ENCODE measurements at places on chromosomes 1 and 21.
A peak's percentile ranks its signal among the peaks of the same experiment; 100 is the strongest.

DNA sequence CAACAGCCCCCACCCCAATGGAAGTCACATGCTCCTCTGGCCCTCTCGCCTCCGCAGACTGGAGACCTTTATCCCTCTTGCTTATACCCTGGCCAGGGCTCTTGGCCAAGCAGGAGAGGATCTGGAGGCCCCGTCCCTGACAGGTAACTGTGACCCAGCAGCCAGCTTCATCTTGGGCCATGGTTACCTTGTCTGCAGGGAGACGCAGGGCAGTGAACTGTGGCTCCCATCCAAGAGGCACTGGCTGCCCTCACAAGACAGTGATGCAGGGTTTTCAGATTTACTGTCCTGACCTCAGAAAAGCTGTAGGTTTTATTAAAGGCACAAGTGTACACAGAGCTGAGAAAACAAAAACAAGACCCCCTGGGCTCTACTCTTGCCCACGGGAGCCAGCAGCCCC, 96.7 kb upstream of the KLHDC7A start:
- DNase-seq: no peak

DNA sequence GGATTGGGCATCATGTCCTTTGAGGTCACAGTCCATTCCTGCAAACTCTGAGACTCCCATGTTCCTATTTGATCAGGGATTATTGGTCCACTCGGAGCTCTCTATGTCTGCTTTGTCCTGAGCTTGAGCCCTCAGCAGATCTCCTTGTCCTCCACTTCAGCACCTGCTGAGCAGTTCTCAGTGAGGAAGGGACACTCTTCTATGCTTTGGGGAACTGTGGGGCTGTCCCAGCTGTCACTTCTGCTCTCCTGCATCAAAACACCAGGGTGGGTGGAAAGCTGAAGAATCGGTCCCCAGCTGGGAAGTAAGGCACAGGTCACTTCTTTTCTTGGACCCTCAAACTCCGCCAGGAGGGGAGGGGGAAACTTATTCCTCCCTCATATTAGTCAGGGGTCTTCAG, 99.5 kb downstream of the PCP4 start:
- no peak for DNase-seq

- DNase-seq: peak; percentile 60
These were observed 48.9 kb downstream of the CHML start for GRCh38 chr1:241591317-241591716.

GRCh38 chr1:228216371-228217320, 8.8 kb downstream of the OBSCN start:
- DNase-seq: no peak

DNA sequence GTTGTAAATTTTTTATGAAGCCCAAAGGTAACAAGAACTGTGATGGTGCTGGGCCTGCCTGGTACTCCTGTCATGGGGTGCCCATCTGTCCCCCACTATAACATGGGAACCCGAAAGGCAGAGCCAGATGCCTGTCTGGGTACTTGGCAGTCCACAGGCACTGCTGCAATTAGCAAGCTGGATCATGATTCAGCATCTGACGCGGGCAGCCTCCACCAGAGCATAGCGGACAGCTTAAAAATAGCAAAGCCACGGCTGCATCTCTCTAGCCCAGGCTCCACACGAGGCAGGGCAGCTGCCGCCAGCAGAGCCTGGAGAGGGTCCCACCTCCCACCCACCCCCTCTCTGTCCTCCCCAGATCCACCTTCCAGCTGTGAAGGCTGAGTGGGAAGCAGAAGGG, 22.9 kb downstream of the SUSD4 start:
- no peak for DNase-seq

GRCh38 chr1:221444346-221444745, 297.5 kb downstream of the DUSP10 start:
- DNase-seq: peak; percentile 27

GRCh38 chr1:206029484-206029883, 5.8 kb upstream of the CTSE start:
- peak; percentile 70 for DNase-seq

DNA sequence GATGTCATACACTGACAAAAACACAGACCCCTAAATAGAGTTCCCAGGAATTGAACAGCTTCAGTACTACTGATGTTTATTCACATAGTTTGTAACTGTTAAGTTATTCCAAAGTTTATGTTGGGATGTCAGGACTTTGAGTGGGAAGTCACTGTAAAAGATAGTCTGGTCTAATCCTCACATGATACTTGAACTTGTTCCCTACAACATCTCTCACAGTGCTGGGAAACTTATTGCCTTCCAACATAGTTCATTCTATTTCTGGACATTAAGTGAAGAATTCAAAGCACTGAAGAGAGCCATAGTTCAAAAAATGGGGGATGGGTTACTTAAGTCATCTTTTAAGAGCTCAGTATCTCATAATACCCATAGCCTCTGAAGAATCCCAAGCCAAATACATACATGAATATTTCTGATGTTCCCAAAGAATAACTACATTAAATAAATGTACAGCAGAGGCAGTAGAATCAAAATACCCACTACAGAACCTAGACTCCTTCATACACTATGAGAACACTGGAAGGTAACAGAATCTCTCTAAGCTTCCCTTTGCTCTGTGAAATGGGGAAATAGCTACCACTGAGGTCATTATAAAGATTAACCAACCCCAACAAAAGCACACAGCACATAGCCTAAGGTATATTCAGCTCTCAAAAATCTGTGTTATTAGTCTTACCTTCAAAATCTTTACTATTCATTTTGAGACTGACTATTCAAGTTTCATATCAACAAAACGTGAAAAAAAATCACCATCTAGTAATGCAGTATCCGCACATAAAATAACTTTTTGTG, 81.4 kb downstream of the ESRRG start:
- DNase-seq: no peak

DNA sequence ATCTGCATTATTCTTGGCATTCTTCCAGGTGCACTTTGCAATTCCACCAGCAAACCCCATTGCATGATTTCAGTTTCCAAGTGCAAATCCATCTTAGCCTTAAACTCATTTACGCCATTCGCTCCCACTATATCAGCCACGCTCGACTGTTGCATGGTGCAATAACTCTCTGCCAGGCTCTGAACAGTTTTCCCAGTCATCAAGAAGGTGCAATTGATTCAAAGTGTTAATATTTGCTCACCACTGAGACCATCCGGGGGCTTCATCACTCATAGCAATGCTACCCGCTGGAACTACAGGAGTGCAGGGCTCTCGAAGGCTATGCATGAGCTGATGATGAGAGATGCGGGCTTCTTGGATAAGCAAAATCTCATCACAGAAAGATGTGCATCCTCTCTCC, 488.2 kb downstream of the OMA1 start:
- no peak for DNase-seq

DNA sequence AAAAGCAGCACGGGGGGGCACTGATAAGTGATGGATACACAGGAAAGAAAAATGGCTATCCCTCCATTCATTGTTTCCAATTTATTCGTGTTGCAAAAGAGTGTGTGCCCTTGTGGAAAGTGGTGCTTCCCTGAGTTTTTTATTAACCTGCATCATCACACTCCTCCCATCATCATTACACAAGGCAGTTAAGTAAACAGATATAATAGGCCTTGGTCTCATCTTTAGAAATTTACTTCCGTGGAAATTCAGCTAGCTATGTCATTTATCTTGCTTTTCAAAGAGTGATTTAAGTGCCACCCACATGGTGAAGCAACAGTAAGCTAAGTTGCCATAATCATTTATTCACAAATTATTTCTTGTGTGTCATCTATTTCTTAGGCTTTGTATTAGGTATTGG, 473.3 kb downstream of the NEGR1 start:
- no peak for DNase-seq

- DNase-seq: peak; percentile 89
These were observed 70.6 kb downstream of the CLSTN1 start for GRCh38 chr1:9753121-9753531.

DNA sequence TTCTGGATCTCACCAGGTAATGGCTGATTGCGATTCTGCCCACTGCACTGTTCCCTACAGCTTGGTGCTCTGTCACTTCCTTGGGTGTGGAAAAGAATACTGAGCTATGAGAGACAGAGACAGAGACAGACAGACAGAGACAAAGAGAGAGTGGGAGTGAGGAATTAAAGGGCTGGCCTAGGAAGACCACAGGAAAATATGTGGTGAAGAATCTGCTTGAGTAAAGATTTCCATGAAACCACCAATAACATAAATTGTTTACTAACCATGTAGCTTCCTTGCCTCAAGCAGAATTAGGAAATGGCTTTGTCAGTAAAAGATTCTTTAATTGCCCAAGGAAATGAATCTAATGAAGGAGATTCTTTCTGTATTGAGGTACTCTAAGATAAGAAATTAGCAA, 54.4 kb downstream of the MPZL1 start:
- DNase-seq: peak; percentile 78

DNA sequence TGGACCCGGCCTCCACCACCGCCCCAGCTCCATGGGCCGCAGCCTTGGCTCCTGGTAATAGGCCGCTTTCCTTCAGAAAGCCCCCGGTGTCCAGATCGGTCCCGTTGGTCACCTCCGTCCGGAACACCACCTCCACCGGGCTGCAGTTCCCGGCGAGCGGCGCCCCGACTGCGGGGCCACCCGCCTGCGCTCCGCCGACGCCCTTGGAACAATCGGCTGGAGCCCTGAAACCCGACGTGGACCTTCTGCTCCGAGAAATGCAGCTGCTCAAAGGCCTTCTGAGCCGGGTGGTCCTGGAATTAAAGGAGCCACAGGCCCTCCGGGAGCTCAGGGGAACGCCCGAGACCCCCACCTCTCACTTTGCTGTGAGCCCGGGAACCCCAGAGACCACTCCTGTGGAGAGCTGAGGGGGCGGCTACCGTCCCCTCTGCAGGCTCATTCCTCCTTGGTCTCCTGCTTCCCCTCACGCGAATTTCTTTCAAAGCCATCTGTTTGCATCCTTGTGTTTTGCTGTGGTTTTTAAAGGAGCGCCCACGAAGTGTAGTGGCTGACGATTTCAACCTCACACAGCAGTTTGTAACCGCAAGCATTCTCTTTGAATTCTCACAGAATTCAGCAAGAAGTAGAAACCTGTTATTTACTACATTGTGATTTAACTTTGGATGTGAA, 6.0 kb downstream of the FCRLB start:
- DNase-seq: peak; percentile 90

GRCh38 chr1:18110968-18111367, 3.4 kb downstream of the IGSF21 start:
- DNase-seq: no peak

DNA sequence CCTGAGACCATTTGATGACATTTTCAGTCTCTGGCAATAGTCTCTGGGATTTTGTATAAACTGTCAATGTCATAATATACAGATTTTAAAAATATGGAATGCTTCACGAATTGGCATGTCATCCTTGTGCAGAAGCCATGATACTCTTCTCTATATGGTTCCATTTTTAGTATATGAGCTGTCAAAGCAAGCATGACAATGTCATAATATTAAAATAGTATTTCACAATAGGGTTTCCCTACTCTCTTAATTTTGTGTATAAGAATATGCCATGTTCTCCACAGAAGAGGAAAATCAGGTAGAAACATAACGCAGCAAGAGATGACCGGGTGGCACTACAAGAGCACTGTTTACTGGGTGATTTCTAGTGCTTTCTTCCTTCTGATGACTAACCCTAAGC, 8.3 kb upstream of the DIPK1A start:
- DNase-seq: no peak

- no peak for DNase-seq
These were observed 177.3 kb upstream of the HMGB4 start for GRCh38 chr1:33686551-33686950.

GRCh38 chr1:42210421-42211133, 46.0 kb upstream of the GUCA2A start:
- no peak for DNase-seq

- peak; percentile 7 for DNase-seq
These were observed 227.2 kb downstream of the ATG4C start for GRCh38 chr1:63010913-63011660.

DNA sequence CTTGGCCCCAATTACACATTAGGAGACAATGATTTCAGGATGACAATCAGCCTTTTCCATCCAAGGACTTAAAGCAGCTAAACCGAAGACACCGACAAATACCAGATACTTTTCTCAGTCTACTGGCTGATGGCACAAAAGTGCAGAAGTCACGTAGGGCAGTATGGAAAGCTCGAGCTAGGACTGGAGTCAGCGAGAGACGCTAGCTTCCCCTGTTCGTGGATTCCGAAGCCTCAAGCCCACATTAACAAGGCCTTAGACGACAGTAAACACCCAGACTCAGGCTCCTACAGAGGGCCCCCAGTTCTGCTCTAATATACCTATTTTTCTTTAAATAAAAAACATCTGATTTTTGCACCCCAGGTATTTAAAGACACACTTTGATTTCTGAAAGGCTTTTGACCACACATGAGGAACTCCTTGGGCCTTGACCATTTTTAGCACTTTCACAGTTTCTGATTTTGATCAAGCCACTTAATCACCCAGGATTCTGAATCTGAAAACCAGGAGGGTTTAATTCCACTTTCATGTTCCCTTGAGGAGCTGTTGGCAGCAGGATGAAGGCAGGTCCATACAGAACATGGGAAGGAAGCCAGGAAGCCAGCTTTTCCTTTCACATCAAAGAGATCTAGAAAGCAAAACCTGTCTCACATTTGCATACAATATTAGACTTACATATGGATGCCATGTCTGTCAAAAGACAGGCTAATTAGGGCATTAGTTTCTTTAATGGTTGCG, 204.1 kb downstream of the GABPA start:
- no peak for DNase-seq

DNA sequence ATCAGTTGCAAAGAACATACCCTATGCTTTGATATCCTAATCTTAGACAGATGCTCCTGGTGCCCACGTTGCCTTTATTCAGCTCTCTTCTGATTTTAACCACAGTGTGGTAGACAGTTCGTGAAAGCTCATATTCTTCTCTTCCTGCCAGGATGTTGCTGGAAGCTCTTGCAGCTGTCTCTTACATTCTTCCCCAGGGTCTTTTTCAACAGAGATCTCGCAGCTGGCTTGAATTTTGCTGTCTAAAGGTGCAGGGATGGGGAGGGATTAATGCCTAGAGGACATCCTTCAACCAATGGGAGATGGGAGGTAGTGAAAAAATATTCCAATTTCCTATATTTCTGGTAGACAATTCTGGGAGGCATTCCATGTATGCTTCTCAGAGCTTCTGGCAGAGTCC, 150.0 kb upstream of the APP start:
- no peak for DNase-seq

GRCh38 chr1:3483801-3484444, 29.5 kb downstream of the ARHGEF16 start:
- DNase-seq: no peak

GRCh38 chr1:22247527-22248245, 104.8 kb upstream of the WNT4 start:
- DNase-seq: no peak

GRCh38 chr1:101732261-101732660, 264.5 kb downstream of the OLFM3 start:
- DNase-seq: no peak

- peak; percentile 56 for DNase-seq
These were observed 590 bp downstream of the FOXJ3 start for GRCh38 chr1:42334240-42335049.

- no peak for DNase-seq
These were observed 124.7 kb downstream of the HIVEP3 start for GRCh38 chr1:41794031-41794430.

GRCh38 chr1:214453109-214453722, 98.2 kb downstream of the PTPN14 start:
- peak; percentile 90 for DNase-seq
